ENCODE measurements at places on chromosomes 7 and 10.
A peak's percentile ranks its signal among the peaks of the same experiment; 100 is the strongest.

DNA sequence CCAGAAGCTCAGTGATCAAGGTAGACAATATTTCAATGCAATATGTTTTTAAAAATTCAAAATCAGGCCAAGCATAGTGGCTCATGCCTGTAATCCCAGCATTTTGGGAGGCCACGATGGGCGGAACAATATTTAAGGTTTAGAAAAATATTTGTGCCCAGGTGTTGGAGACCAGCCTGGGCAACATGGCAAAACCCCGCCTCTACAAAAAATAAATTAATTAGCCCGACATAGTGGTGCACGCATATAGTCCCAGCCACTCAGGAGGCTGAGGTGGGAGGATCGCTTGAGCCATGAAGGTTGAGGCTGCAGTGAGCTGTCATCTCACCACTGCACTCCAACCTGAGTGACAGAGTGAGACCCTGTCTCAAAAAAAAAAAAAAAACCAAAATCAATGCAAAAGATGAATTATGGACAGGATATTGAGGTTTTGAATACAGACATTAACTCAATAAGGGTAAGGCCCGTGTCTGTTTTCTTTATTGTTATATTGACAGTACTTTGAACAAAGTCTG, 913 bp upstream of the IFIT5 start:
- no peak for DNase-seq

- DNase-seq, result no peak
These were observed 105.9 kb upstream of the ANLN start for GRCh38 chr7:36283711-36284130.

DNA sequence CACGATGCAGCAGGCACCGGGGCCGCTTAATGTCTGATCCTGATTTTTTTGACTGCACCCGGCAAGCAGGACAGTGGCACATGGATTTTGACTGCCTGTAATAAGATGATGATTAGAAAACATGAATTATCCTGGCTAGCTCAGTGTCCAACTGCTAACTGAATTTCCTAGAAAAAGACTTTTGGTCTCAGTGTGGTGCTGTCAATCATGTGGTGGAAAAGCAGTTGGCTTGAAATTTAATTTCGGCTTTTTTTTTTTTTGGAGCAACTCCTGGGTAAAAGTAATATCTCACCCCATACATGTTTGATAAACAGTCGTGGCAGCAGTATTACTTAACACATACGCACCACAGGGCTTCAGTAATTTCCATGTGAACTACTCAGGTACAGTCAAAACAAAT, 227.7 kb downstream of the FANK1 start:
- DNase-seq, result no peak

DNA sequence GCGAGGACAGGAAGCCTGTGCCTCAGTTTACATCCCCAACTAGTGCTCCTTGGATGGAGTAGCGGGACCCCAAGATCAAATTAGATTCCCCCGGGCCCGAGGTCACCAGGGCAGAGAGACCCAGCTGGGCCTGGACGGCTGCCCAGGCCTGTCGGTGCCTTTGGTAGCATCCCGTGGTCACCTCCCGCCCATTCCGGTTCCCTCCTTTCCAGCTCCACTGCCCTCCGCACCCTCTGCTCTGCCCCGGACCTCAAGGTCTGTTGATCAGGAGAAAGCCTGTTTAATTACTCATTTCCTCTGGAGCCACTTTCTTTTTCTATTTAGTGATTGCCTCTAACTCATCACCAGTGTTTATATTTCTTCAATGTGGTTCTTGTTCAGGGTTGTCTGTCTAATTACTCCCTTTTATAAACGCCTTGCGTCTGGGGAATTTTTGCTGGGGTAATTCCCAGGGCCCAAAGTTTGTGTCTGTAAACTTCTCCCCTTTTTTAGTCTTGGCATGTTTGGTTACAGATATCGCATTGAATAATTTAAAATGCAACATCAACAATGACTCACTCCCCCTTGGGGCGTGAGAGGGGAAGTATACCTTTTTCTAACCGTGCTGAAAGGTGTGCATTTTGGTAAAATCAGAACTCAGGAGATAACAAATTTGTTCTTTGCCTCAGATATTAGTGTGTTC, 1.9 kb downstream of the FOXK1 start:
- peak; percentile 46 for DNase-seq

DNA sequence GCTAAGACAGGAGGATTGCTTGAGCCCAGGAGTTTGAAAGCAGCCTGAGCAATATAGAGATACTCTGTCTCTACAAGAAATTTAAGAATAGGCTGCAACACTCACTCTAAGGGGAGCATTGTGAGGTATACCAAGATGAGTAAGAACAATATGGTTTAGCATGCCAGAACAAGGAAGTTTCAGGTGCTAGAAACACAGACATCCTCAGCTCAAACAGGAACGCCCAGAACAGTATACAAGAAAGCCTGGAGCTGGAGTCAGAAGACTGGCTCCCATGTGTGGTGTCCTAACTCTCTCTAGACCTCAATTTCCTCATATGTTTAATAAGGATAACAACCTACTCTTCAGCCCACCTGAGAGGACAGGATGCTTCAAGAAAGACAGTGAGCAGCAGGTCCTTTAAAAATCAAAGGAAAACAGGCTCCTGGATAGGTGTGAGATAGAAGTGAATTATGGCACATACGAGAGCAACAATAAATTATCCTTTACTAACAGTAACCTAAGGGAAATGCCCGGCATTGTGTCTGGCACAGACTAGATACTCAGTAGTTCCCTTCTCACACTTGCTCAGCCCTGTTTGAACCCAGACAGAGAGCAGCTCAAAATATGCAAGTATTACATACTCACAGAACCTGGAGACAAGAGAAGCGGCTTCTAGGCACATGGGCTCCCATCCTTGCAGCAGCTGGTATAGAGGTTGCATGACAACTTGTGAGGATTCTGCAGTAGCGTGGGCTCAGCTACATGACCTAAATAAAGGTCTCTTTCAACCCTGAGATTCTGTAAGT, 45.4 kb downstream of the KAT6B start:
- DNase-seq, result no peak

DNA sequence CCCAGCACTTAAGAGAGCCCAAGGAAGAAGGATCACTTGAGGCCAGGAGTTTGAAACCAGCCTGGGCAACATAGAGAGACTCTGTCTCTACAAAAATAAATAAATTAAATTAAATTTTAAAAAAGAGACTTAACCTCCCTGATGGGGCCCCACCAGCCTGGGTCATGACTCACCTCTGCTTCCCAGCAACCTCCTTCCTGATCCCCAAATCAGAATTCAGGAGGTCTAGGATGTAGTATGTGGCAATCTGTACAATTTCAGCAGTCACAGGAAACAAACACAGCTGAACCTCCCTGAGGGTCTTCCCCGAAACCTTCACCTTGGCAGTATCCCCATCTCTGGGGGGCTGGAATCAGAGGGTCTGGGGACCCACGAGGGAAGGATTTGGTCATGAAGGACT, 9.7 kb upstream of the PPP1R35 start:
- DNase-seq, result no peak

DNA sequence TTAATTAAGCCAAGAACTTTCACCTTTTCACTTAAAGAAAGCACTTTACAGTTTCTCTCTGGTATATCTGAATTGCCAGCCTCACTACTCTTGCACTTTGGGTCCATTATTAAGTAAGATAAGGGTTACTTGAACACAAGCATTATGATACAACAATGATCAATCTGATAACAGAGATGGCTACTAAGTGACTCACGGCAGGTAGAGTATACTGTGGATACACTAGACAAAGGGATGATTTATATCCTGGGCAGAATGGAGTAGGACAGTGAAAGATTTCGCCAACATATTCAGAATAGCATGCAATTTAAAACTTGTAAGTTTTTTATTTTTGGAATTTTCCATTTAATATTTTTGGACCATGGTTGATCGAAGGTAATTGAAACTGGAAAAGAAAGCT, 34.3 kb upstream of the ITGB8 start:
- DNase-seq, result no peak

- no peak for DNase-seq
These were observed 90.6 kb downstream of the MTPN start for GRCh38 chr7:135886345-135887132.

All from activated CD8-positive, alpha-beta memory T cell treated with anti-CD3 and anti-CD28 coated beads, Interleukin-2, amount 50 U/mL, for 4 hours (primary cell).